ENCODE measurements at places on chromosomes 16 and 17. TPM values are rescaled to one million over a fixed set of nuclear protein-coding genes. Genes with fewer than 3 reads are reported as not detected.

Gene CBFA2T3
- total RNA-seq = not detected

Gene RNF43
- total RNA-seq = not detected

DNA sequence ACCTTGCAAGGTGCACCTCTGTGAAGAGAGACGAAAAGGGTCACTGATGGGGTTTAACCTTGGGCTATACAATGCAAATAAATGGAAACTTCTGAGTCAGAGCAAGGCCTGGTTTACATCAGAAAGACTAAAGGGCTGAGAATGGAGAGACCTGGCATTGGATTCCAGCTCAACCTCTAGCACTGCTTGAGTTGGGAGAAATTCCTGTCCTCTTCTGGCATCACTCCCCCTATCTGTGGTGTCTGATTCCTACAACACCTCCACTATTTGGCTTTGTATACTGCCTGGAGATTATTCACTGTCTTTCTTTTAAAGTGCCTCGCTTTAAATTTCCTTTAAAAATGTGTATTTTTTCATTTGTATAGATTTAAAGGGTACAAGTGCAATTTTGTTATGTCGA is 68.8 kb downstream of the GPR139 start:
- DNase-seq = no peak

DNA sequence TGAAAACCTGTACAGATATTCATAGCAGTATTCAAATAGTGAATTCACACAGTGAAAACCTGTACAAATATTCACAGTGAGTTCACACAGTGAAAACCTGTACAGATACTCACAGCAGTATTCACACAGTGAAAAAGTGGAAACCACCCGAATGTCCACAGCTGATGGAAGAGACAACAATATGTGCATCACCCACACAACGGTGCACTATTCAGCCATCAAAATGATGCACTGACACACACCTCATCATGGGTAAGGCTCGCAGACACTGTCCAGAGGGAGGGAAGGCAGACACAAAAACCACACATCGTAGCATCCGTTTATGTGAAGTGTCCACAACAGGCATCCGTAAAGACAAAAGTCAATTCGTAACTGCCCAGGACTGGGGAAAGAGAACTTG is 100.9 kb downstream of the VPS53 start:
- DNase-seq = no peak

Gene SYT17
- not detected for total RNA-seq
